ENCODE measurements at places on chromosomes 6 and 20.
A peak's percentile ranks its signal among the peaks of the same experiment; 100 is the strongest.

DNA sequence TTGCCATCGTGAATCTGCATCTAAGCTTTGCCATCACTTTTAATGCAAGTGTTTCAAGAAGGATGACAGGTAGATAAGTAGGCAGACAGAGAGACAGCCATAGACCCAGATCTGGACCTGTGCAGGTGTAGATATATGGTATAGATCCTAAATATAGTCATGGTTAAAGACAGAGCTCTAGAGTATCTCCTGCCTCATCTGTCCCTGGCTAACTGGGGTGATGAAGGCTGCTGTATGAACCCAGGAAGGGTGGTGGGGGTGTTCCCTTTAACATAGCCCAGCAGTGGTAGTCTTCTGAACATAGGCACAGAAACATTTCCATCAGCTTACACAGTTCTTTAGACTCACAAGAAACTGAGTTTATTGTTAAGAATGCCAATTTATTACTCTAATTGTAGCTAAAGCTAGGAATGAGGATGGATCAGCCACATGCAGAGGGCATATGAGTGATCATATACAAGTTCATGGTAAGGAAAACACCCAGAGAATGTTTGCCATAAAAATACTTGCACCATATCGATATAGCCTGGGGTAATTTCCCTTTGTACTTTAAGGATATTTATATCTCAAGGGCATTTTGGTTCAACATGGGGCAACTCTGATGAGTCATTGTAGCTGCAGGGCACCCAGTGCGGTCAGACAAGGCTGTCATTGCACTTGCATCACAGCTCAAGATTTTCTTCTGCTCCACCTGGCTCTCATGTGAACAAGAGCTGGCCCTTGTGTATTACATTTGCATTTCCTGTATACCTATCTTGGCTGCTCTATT is 587.2 kb downstream of the EPM2A start:
- peak; percentile 3 for DNase-seq

GRCh38 chr6:160007145-160007544 is 38.3 kb downstream of the IGF2R start:
- DNase-seq = no peak

DNA sequence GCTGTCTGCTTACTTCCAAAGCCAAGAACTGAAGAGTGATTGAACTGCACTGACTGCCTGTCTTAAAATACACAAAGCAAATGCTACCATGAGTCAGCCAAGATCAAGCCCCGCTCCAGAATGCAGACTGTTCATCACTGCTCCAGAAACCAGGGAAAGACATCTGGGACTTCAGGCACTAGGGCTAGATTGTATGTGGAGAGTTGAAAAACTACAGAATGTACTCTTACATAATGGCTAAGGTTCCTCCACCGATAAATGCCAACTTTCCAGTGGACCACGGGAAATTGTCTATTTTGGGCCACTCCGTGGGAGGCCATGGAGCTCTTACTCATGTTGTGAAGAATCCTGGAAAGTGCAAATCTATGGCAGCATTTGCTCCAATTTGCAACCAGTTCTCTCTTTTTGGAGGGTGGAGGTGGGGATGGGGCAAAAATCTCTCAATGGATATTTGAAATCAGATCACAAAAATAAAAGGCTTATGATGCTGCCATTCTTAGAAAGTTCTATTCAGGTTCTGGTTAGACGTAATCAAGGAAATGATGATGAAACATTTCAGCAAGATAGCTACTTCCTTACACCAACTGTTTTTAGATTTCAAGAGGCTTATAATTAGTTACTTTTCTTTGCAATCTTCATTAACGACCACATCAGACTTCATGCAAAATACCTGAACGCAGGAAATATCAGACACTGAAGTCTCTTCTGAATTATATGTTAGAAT is 11.8 kb upstream of the CAP2 start:
- no peak for DNase-seq

DNA sequence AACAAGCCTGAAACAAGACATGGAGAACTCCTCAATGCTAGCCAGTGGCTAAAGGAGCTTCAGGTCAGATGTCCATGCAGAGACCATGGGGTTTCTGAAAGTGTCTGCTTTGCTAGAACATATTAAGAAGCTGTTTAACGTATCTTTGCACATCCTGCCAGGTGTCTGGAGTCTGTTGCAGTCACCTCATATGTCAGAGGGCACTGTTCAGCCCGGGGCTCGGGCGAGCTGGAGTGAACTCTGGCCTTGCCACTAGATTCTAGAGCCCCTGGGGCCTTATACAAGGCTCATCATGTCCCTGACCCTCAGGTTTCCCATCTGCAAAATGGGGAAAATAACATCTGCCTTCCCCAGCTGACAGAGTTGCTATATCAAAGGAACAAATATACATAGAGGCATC is 59.0 kb downstream of the PRDM1 start:
- no peak for DNase-seq

DNA sequence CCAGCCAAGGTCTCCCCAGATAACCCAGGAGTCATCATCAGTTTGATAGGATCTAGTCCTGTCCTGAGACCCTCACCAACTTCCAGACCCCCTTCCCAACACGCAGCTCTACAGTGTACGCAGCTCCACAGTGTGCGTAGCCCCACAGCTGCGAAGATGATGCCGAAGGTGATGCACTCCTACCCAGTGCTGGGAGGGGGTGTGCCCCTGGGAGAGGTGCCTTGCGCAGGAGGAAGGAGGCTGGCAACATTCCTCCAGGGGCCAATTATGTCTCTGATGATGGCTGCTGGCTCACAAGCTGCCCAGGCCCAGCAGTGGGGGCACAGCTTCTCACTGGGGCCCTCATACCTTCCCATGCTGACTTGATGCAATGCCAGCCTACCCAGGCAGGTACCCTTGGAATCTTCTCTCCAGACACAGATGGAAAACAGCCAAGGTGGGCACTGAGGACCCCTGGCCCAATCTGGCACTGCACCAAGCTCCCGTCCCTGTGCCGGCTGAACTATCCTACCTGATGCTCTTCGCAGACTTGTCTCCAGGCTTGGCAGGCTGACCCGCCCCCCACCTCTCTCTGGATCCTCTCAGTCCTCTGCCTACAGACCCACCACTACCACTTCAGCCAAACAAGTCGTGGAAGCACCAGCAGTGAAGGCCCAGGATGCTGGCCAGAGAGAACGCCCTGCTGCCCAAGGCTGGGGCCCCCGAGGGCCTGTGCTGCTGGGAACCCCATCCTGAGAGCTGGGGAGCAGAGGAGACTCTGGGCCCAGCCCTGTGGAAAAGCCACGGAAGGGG is 1.4 kb downstream of the ZNF512B start:
- DNase-seq = no peak

DNA sequence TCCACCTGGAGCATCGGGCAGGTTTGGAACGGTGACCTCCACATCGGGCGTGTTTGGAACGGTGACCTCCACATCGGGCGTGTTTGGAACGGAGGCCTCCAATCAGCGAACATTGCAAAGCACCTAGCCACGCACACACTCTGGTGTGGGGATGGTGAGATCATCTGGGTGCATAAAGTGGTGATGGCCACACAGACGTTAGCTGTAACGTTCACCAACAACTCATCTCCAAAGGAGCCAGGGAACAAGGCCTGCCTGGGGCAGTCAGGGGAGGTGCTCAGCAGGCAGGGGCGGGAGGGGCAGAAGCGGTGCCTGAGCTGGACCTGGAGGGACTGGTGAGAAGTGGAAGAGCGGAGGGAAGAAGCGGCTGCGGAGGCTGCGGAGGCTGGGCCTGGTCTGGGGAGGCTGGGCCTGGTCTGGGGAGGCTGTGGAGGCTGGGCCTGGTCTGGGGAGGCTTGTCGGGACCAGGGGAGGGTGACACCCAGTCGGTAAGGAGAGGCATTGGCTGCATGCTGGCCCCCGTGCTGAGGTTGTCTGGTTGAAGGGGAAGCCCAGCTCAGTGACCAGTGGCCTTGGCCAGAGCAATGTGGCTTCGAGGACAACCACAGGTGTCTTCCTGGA is 89.9 kb downstream of the PSMB1 start:
- no peak for DNase-seq

GRCh38 chr6:33082702-33083101 is 6.9 kb downstream of the HLA-DPB1 start:
- DNase-seq = no peak

- DNase-seq = no peak
Observed at GRCh38 chr6:80988892-80989291, 763.6 kb downstream of the TENT5A start.

DNA sequence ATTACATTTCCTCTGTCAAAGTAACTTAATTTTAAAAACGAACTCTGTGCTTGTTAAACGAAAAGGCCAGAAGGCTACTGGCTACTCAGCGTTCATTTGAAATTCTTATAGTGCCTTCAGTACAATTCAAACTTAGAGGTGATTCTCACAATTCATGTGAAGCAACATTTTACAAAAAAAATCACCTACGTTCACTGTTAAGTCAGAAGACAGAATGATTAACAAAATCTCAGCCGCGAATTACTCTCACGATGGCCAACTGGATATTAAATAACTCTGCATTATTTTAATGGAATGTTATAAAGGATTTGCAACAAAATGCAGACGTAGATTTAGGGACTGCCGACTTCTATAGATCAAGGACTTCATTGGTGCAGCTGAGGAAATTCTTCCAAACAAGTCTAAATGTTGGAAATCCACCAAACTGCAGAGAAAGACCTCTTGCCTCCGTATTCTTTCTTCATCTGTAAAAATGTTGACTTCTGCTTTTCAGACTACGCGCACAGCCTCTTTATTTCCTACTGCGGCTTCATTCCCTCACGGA is 1.6 kb upstream of the QKI start:
- no peak for DNase-seq

DNA sequence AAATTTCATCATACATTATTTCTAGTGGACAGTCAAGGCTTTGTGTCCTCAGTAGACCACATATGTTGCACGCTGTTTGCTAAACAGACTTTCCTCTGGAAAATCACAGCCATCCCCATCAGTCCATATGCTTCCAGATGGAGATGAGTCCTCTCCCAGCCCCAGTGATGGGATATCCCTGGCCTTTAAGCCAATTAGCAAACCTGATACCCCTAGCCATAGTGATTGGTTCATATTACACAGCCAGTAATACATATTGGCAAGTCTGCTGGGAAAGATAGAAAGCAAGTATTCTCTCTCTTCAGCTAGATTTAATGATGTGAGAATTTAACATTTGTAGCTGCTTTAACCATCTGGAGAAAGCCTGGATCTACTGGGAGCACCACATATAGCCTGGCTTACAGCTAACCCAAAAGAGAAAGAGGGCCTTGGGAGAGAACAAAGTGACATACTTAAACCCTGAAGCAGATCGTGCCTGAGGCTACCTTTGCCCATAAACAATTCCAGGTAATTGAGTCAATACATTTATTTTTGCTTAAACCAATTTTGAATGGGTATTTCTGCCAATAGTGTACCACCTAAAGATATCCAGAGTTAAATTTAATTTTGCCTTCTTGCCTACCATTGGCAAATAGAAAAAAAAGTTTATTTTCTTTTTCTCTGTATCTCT is 103.5 kb upstream of the HIVEP1 start:
- DNase-seq = no peak

DNA sequence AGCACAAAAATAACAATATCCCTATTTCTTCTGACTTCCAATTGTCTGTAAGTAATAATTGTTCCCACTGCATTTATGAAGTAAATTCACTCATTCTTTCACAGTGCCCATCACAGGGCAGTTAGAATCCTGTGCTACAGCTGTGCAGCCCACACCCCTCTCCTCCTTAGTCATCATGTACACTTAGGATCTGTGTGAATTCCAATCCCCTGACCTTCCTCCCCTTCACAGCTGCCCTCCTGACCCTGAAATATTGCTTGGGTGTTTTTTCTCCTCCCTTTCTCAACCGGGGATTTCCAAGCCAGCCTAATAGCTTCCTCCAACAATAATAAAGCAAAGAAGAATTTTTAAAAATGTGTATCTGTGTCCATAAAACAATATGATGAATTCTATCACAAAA is 91.5 kb upstream of the BEND6 start:
- DNase-seq = no peak

- no peak for DNase-seq
Observed at GRCh38 chr6:15280028-15280427, 34.2 kb downstream of the JARID2 start.

GRCh38 chr20:50462093-50462690 is 48.0 kb upstream of the PTPN1 start:
- DNase-seq = no peak

DNA sequence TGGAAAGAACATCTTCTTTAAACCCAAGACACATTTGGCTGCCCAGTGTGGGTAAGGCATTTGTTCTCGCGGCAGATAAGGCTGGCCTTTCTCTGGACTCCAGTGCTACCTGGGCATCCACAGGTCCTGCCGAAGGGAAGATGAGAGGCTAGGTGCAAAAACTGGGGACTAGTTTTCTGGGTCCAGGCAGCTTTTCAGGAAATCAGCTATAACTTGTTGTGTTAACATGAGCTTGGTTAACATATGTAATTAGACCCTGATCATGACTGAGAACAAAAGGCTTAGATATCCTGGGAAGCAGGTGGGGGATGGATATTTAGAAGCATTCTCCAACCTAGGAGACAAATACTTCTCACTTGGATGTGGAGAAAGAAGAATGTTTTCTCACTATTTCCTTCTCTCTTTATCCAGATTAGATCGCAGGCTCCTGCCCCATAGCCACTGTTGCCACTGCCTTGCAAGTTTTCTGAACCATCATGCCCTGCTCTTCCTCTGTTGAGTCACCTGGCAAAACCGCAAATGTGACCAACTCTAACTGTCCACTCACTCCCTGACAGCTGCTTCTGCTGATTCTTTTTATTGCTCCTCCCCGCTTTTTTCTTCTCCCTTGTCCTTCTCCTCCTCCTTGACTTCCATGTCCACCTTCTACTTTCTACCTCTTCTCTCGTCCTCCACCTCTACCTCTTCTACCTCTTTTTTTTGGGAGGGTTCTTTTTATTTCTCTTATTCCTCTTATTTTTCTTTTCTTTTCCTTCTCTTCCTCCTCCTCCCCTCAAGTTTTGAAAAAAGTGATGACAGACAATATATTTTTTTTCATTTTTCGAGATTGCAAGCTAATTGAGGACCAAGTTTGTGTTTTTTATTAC is 258.1 kb downstream of the UTRN start:
- no peak for DNase-seq

DNA sequence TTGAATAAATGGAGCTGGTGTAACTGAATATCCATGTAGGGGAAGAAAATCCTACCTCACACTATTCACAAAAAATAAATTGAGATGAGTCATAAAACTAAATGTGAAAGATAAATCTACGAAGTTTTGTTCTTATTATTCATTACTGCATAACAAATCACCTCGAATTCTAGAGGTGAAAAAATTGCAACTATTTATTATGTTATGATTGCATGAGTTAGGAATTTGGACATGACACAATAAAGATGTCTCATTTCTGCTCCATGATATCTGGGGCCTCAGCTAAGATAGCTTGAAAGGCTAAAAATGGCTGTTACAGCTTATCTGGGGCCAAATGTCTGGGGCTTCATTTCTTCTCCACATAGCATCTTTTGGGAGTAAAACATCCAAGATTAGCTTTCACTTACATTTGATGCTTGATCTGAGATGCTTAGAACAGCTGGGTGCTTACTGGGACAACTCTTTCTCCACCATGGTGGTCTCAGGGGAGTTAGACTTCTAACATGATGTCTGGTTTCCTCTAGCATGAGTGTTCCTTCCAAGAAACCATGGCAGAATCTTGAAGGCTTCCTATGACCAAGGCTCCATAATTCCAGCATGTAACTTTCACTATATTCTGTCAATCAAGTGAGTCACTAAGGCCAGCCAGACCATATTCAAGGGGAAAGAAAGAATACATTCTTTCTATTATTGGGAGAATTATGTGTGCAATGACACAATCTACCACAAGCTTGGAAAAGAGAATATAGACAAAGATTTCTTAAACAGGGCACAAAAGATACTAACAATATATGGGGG is 30.1 kb downstream of the OR2B6 start:
- DNase-seq = no peak

- DNase-seq = no peak
Observed at GRCh38 chr6:40891686-40892085, 147.3 kb downstream of the UNC5CL start.
